Lung microvascular endothelial cell (primary cell): ENCODE measurements at places on chromosomes 12 and 14. TPM values are rescaled to one million over a fixed set of nuclear protein-coding genes. Genes with fewer than 3 reads are reported as not detected.

- DNase-seq, result no peak
These were observed 156.0 kb upstream of the DIO3 start for GRCh38 chr14:101405171-101405883.

- no peak for DNase-seq
These were observed 33.6 kb upstream of the COX6A1 start for GRCh38 chr12:120404271-120404670.

DNA sequence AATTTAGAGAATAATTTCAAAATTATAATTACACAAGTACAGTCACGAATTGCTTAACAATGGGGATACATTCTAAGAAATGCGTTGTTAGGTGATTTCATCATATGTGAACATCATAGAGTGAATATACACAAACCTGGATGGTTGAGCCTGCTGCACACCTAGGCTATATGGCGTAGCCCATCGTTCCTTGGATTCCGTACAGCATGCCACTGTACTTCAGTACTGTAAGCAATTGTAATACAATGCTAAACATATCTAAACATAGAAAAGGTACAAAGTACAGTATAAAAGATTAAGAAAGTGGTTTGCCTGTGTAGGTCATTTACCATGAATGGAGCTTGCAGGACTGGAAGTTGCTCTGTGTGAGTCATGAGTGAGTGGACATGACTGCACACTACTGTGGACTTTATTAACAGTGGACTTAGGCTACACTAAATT lies 286.2 kb downstream of the CACNA1C start:
- DNase-seq, result peak; percentile 14

- no peak for DNase-seq
These were observed 21.7 kb downstream of the NEUROD4 start for GRCh38 chr12:55041345-55042055.

DNA sequence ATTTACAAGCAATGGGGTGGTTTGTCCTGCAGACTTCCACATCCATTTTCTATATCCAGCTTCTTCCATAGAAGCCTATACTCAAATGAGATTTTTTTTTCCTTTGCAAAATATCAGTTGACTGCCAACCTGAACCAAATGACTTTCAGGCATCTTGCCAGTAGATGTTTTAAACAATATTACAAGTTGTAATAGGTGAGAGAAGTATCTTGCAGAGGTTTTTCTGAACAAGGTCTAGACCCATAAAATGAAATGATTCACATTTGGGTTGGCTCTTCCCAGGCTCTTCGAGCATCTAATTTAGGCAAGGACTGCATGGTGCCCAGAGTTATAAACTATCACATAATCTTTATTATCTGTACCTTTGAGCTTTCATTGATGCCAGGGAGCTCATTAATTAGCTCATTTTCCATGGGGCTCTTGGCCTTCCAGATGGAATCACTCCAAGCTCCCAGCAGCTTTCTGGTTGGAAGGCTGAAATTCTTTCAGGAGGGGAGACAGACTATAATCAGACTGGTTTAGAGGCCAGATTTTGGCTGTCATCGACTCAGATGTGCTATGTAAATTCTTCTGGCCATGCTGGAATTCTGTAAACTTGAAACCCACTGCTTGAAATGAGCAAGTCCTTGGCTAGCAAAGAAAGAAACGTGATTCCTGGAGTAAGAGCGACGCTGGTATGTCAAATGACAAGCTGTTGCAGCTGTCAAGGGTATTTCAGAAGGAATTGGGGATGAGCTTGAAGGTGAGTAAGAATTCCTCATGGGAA lies 32.2 kb upstream of the DICER1 start:
- DNase-seq, result no peak

GRCh38 chr12:31353750-31354708 lies 28.1 kb upstream of the SINHCAF start:
- DNase-seq, result peak; percentile 13

The GNPTAB gene
- 23.5 and 25.0 TPM in 2 replicates for total RNA-seq

DNA sequence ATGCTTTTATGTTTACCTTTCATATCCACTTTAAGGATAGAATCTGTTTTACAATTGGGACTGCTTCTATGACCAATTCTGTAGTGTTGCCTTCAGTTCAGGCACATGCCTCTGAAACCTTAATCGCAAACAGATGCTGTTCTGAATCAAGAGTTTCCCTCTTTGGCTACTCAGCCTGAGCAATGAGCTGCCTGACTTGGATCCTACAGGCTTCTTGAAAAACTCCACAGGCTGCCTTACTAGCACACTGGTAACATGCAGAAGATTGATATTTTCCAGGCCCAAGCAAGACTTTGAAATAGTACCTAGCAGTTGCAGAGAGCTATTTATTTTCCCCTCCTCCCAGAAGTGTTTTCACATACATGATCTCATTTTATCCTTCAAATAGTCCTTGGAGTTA lies 34.8 kb upstream of the PMCH start:
- no peak for DNase-seq

The LRTM2 gene
- total RNA-seq, result not detected in 2 replicates

DNA sequence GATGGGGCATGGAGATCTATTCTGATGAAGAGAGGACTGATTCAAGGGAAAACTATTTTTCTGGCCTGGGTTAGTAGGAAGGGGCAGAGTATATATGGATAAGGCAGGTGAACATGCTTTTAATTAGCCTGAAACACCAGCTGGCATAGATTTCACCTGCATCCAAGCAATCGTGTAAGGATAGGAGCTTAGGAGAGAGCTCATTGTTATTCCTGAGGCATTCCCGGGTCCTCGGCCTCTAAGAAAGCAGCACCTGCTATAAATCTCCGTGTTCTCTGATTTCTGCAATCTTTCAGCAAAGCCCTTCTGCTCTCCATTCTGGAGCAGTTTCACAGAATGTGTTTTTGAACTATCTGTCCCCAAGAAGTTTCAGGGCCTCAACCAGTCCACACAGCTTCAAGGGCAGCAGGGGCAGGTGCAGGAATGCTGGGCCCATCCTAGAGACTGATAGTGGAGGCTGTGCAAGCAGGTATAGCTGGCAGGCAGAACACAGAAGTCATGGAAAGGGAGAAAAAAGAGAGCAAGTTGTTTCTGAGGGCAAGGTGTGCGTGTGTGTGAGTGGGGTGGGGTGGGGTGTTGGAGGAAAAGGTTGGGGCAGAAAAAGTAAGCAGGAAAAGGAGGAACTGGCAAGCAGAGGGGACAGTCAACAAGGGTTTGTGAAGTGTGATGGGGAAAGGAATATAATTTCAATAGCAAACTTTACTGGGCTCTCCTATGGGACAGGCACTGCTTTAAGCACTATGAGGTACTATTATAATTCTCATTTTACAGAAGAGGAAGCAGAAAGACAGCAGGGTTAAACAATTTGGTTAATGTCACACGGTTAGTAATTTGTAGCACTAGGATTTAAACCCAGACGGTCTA lies 203.7 kb upstream of the SSTR1 start:
- DNase-seq, result no peak

- DNase-seq, result peak; percentile 69
These were observed 69.9 kb downstream of the ARL6IP4 start for GRCh38 chr12:123050331-123050831.

GRCh38 chr14:82759656-82760055 lies 1226.0 kb upstream of the SEL1L start:
- no peak for DNase-seq

DNA sequence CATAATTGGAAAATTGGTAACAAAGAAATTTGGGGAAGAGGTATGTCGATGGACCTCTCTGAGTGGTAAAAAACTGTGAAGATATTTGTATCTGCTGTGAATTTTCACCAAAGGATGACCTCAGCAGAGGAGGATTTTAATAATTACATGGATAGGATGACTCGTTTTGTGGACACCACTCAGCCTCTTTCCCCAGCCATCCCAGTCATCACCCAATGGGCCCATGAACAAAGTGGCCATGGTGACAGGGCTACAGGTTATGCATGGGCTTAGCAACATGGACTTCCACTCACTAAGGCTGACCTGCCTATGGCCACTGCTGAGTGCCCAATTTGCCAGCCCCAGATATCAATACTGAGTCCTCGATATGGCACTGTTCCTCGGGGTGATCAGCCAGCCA lies 577.5 kb upstream of the FBXO33 start:
- no peak for DNase-seq

The TAS2R42 gene
- not detected in 2 replicates for total RNA-seq

The RND1 gene
- total RNA-seq, result 1.4 and 3.5 TPM in 2 replicates

DNA sequence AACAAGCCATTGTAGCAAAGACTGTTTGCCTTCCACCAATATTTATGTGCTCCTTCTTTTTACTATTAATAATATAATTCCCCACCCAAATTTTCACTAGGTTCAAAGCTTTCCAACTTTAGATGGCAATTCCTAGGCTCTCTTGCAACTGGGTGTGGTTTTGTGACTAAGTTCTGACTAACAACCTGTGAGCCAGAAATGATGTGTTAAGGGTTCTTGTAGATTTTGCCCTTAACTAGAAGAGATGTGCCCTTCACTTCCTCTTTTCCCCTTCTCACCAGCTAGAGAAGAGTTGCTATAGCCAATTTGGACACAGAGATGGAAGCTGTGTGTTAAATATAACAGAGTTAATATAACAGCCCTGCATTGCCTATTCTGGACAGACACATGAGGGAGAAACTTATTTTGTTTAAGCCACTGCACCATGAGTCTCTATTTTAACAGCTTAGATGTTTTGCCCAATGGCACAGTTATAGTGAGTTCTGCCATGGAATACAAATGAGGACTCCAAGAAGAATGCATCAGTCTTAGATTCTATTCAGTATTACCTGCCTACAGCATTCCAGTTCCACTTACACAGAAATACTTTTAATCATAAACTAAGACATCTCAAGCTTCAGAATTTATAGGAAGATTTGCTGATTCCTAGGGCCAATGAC lies 216.2 kb downstream of the DUSP6 start:
- peak; percentile 62 for DNase-seq

DNA sequence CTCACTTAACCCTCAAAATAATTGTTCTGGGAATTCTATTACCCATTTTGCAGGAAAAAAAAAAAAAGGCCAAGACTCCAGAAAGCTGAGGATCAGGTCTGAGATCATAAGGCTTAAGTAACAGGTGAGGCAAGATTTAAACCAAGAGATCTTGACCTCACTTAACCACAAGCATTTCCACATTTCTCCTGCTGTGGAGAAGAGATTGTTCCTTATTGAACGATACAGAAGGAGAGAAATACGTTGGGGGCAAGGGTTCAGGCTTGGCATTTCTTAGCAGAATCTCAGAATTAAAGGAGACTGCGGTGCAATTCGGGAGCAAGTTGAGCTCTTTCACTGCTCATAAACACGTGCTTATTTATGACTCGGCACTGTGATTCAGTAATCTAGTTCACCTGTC lies 885.3 kb upstream of the TMEM132C start:
- no peak for DNase-seq

- peak; percentile 74 for DNase-seq
These were observed 180.8 kb downstream of the C12orf50 start for GRCh38 chr12:87848248-87848868.

The MGST1 gene
- total RNA-seq, result 10.5 and 12.9 TPM in 2 replicates

The GSC gene
- total RNA-seq, result not detected in 2 replicates

GRCh38 chr12:42039176-42039575 lies 105.5 kb downstream of the GXYLT1 start:
- peak; percentile 88 for DNase-seq

GRCh38 chr12:94868161-94868560 lies 135.3 kb downstream of the NDUFA12 start:
- DNase-seq, result no peak

The SYNE2 gene
- total RNA-seq, result 43.6 and 50.2 TPM in 2 replicates

GRCh38 chr14:56891226-56891625 lies 80.9 kb upstream of the OTX2 start:
- no peak for DNase-seq

DNA sequence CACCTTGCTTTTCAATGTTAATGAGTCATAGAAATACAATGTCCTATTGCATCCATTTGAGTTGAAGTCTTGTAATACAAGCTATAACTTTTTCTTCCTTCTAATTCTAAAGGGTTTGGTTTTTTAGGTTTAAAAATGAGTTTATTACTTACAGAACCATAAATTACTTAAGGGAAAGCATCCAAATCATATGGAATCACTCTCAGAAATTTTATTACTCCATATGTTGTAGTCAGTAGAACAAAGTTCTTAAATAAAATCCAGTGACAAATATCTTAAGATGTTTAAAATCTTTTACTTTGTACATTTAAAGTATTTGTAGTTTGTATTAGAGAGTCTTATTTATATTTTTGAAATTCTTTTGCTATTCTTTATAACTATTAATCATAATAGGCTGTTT lies 253.2 kb downstream of the IPO8 start:
- DNase-seq, result no peak

DNA sequence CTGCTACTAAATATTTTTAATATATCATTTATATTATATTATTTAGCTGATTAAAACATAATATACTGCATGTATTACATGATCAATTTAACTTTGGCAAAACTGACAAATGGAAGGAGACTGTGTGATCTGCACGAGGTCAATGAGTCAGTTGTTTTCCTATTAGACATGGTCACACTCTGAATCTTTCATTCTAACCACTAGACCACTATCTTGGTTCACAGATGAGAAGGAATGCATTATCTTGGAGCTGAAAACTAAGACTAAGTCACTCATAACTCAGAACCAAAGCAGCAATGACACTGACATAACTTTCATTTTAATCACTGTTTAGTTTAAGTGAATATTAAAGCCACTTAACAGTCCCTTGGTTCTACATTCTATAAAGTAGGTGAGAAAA lies 37.4 kb downstream of the GNPTAB start:
- no peak for DNase-seq

DNA sequence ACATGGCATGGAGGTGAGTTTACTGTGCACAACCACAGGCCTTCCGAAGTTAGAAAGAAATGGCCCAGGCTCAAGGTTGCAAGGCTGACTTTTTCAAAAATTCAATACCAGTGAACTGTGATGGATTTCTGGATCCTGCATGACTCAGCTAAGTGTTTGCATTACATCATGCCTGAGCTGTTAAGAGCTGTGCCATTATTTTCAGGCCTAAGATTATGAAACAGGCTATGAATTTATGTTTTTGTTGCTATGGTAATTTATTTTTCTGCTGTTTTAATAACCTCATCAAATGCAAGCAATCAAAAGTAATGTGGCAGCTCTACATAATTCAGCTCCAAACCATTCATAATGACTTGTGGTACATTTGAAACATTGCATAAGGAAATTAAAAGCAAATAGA lies 457.7 kb upstream of the TMEM132C start:
- DNase-seq, result peak; percentile 7

DNA sequence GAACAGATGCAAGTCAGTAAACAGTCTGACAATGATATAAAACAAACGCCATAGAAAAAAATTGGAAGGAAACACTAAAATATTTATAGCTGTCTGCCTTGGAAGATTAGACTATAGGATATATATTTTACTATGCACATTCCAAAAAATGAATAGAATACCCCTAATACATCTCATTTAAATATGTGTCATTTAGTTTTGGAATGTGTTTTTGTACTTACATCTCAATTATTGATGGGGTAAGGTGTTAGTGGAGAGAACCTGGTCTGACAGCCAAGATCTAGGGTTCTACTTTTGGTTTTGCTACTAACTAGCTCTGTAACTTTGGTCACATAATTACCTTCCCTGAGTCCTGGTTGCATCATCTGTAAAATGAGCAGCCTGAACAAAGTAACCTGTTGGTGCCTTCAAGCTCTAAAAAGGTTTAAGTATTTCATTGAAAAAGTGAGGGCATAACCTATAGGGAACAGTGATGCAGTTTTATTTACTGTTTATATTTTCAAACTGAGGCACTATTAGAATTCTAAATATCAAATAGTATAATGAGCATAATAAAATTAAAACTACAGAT lies 28.6 kb upstream of the SLC6A13 start:
- no peak for DNase-seq
